ENCODE measurements at places on chromosomes 6 and 20. TPM values are rescaled to one million over a fixed set of nuclear protein-coding genes. Genes with fewer than 3 reads are reported as not detected.

Gene SLC17A3
- 0.02 TPM for polyA plus RNA-seq

Gene RAB5IF
- 45.1 TPM for polyA plus RNA-seq

Gene TGM2
- polyA plus RNA-seq, result 9.2 TPM

Gene OR2W1
- polyA plus RNA-seq, result not detected

GRCh38 chr20:34891166-34892062, 15.0 kb downstream of the ACSS2 start:
- peaks cover 17% of the 10 kb centered on the region for H3K4me1 ChIP-seq
- no peak for DNase-seq
- no peak overlapping the region for H3K27ac ChIP-seq
- no peaks in the 10 kb centered on the region for H3K27me3 ChIP-seq

DNA sequence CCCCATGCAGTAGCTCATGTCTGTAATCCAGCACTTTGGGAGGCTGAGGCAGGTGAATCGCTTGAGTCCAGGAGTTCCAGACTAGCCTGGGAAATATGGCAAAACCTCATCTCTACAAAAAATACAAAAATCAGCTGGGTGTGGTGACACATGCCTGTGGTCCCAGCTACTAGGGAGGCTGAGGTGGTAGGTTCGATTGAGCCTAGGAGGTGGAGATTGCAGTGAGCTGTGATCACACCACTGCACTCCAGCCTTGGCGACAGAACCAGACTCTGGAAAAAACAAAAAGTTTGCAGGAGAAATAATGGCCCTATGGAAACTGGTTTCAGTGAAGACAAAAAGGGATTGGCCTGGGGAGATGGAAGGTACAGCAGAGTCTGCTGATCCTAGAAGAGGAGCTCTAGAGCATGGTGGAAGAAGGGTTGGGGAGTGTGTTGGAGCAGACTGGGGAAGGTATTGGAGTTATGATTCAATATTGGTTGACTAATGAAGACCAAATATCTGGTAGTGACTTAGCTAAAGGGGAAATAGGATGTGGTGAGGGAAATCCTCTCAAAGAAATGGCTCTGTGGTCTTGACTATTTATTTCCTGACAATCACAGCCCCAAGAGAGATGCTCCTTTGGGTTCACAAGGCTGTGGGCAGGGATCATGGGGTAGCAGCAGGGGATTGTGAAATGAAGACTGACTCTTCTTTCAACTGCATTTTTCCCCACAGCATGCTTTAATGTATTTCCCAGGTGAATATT, 281.9 kb downstream of the UTRN start:
- H3K4me1 ChIP-seq, result no peaks in the 10 kb centered on the region
- no peak overlapping the region for H3K4me3 ChIP-seq
- peaks cover 4% of the 10 kb centered on the region for H3K36me3 ChIP-seq
